GM13977 (cell line): ENCODE measurements at places on chromosomes 13 and 19.

DNA sequence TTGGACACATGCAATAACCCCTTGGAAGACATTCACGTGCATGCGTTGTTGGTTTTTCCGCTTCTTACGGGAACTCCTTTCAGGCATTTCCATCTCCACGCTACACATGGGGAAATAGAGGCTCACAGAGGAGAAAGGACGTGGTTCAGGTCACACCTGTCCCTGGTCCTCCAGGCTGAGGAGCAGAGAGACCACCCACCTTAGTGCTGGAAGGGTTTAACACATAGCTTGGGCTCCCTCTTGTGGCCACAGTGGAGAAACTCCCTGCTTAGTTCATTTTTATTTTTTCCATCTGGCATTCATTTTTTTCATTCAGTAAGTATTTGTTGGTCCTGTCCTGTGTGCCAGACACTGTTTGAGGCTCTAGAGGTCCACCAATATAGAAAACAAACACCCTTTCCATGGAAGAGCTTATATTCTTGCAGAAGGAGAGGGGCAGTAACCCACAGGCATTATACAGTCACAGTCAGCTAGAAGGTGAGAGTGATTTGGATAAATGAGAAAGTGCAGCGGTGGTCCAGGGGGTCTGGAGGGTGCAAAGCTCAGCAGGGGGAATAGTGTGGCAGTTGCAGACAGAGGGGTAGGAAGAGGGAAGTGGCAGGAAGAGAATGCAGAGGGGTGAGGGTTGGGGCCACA lies 24.2 kb upstream of the TTYH1 start:
- peak; percentile 64 for DNase-seq

- DNase-seq, result peak; percentile 51
Observed at GRCh38 chr19:14536926-14537692, 7.7 kb downstream of the TECR start.

DNA sequence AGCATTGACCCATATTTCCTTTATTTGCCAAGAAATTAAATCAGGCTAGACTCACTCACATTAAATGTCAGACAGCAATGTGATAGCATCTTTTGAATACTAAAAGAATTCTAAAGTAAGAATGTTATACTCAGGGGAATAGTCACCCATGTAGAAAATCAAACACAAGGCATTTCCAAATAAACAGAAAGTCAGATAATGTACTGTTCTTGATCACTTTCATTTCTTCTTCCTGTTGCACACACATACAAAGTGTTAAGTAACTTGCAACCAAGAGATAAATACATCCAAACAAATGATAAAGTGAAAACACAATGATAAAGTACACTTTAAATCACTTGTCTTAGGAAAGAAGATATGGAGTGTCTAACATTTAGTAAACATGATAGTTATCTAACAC lies 1366.6 kb upstream of the MIR17HG start:
- DNase-seq, result no peak

DNA sequence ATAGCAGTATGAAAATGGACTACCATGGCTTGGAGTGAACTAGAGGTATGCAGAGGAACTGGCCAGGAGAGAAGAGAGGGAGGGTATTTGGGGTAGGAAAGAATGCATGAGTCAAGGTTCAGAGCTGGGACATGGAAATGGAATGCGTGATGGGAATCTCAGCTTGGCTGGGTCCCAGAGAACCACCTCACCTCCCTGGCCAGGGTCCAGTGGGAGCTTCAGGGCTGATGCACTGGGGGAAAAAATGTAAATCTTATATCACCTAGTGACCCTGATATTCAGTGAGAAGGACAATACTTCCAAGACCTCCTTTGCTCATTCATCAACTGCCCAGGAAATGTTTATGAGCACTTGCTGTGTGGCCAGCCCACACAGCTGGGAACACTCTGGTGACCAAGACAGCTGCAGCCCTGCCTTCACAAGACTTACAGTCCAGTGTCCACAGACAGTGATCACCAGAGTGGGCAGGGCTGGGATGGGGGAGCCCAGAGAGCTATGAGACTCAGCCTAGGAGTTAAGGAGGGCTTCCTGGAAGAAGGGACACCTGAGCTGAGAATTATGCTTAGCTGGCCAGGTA lies 12.8 kb downstream of the IGSF23 start:
- DNase-seq, result no peak

DNA sequence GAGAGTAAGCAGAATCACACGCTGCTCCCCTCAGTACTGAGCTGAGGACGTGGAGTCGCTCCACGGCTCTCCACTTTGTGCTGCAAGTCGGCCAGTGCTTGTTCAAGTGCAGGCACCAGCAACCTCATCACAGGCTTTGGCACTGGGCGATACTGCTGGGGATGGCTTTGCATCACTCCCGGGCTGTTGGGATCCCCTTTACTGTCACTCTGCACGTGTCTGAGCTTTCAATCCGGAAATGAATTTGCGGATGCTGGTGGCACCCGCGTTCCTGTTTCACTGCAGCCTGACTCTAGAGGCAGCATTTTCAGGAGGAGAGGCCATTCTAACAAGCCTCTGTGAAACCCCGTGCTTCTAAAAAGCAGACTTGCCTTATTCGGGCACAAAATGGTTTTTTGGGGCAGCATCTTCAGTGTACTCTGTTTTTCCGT lies 19.1 kb downstream of the SMARCA4 start:
- peak; percentile 26 for DNase-seq

- DNase-seq, result peak; percentile 78
Observed at GRCh38 chr19:48510421-48511268, 990 bp downstream of the LMTK3 start.

GRCh38 chr19:1847684-1848398 lies 442 bp downstream of the REXO1 start:
- DNase-seq, result no peak

DNA sequence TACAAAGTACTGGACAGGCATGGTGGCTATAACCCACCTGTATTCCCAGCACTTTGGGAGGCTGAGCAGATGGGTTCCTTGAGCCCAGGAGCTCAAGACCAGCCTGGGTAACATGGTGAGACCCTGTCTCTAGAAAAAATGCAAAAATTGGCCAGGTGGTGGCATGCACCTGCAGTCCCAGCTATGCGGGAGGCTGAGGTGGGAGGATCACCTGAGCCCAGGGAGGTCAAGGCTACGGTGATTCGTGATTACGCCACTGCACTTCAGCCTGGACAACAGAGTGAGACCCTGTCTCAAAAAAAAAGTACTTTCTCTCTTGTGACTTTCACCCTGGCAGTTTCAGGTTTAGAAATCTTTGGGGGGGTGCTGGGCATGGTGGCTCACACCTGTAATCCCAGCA lies 11.2 kb upstream of the RAB8A start:
- DNase-seq, result no peak
